ENCODE measurements at places on chromosomes 3 and 15.

- DNase-seq, result no peak
Observed at GRCh38 chr3:33729993-33730392, 11.9 kb upstream of the CLASP2 start.

- DNase-seq, result no peak
Observed at GRCh38 chr3:100880072-100880471, 113.1 kb downstream of the ABI3BP start.

DNA sequence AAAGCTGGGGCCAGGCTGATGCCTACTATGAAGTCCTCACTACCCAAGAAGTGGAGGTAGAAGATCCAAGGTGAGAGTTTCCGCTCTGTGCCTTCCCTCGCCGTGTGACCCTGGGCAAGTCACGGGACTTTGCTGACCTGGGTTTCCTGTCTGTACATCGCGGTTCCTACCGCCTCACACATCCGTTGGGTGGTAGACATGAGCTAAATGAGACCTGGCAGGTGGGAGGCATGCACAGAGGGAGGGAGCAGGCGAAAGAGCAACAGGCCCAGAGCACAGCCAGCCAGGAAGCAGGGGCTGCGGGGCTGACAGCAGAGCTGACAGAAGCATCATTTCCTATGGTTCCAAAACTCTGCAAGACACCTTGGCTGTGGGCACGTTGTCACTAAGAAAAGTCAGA, 157.3 kb upstream of the BHLHE40 start:
- DNase-seq, result no peak

GRCh38 chr3:57100046-57100695, 39.7 kb downstream of the SPATA12 start:
- DNase-seq, result peak; percentile 41

DNA sequence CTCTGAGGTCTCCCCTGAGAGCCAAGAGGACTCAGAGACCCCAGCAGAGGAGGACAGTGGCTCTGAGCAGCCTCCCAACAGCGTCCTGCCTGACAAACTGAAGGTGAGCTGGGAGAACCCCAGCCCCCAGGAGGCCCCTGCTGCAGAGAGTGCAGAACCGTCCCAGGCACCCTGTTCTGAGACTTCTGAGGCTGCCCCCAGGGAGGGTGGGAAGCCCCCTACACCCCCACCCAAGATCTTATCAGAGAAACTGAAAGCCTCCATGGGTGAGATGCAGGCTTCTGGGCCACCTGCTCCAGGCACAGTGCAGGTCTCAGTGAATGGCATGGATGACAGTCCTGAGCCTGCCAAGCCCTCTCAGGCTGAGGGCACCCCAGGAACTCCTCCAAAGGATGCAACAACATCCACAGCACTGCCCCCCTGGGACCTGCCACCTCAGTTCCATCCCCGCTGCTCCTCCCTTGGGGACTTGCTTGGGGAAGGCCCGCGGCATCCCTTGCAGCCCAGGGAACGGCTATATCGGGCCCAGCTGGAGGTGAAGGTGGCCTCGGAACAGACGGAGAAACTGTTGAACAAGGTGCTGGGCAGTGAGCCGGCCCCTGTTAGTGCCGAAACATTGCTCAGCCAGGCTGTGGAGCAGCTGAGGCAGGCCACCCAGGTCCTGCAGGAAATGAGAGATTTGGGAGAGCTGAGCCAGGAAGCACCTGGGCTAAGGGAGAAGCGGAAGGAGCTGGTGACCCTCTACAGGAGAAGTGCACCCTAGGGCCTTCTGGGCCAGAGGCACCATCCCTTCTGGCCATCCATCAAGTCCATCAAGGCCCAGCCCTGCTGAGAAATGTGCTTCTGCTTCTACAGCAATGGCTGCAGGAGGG, 23.6 kb downstream of the PLEKHO2 start:
- no peak for DNase-seq

DNA sequence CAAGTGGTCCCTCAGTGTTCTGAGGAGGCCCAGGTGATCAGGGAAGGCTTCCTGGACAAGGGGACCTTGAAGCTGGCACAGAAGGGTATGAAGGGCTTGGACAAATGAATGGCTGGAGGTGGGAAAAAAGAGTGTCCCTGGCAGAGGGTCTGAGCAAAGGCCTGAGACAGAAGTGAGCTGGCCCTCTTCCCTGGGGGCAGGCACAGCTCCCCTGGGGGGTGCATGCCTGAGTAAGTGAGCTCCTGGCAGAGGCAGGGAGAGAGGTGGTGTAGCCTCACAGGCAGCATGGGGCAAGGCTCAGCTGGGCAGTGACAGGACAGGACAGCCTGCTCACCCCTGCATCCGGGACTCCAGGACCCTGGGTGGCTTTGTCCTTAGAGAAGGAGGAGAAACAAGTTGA, 5.4 kb upstream of the CACNA2D2 start:
- no peak for DNase-seq

DNA sequence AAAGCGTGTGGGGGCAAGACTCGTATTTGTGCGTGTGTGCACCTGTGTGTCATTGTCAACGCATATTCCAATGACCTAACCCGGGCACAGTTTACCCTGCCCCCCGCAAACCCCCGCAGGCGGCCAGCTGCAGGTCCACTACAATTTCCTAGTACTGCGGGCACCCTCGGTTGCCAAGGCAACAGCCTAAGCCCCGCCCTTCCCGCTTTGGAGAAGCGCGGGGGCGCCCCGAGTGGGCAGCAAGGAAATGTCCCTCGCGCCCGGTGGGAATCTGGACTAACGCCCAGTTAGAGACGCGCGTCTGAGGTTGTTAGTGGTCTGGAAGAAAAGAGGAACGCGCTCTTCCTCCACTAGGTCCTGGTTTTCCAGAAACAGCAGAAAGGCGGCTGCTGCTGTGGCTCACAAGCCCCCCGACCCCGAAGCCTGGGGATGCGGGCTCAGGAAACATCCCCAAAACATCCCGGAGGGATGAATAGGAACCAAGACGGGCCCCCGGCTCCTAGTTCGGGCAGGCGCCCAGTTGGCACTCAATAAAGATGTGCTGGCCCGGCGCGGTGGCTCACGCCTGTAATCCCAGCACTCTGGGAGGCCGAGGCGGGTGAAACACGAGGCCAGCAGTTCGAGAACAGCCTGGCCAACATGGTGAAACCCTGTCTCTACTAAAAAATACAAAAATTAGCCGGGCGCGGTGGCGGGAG, 1.1 kb downstream of the ABHD14A start:
- DNase-seq, result no peak

DNA sequence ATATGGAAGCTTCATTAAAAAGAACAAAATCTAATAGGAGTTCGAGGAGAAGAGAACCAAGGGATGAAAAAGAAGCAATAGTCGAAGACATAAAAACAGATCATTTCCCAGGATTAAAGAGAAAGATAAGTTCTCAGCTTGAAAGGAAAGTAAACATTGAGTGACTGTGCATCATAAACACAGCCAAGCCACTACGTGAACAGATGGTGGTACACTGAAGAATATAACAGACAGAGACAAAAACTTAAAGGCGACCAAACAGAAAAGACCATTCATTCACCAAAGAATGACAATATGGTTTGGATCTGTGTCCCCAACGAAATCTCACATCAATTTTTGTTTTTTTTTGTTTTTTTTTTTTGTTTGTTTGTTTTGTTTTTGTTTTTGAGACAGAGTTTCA, 210.8 kb upstream of the LINGO1 start:
- no peak for DNase-seq

DNA sequence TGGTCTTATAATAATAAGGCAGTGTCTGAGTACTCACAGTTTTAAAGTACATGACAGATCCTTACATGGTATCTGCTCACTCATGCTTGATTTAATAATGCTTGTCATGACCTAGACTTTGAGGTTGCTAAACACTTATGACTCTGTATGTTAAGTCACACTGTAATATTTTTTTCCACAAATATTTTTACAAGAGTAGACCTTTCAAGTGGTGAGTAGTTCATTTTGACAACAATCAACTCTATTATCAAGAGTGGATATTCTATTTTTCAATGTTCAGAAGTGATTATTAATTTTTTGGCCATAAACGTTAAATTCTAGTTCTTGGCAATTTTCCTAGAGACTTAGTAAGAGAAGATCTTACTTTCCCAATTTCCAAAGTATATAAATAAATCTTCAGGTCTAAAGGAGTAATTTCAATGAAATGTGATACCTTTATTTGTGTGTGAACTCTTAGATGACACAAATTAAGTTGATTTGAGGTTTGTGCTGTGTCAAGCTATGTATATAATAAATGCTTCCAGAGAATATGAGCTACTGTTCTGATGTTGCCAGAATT, 104.5 kb downstream of the NLGN1 start:
- DNase-seq, result no peak

- no peak for DNase-seq
Observed at GRCh38 chr3:48451270-48451669, 4.7 kb downstream of the ATRIP start.

GRCh38 chr15:56672721-56673120, 60.6 kb downstream of the ZNF280D start:
- no peak for DNase-seq

GRCh38 chr3:54349231-54349652, 226.9 kb downstream of the CACNA2D3 start:
- no peak for DNase-seq

GRCh38 chr3:179450901-179451264, 387 bp downstream of the GNB4 start:
- no peak for DNase-seq

DNA sequence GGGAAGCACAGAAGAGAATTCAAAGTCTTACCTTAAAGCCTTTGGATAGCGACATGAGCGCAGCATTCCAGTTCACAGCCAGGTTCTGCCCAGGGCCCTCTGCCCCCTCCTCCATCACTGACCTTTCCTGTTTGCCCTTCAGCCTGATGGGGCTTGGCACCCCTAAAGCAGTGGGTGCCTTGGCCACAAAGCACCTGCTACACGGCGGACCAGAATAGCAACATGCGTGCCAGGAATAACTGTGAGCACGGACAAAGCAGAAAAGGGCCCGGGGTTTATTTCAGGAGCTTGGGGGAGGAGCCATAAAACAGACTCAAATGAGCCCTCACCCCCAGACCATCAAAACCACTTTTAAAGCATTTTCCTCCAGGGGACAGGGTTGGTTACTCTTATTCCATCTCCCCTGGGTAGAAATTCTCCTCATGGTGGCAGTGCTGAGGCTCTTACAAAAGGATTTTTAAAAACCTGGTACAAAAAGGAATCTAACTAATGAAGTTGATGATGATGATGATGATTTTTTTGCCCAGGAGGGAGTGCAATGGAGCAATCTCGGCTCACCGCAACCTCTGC, 135.4 kb downstream of the KLF13 start:
- no peak for DNase-seq

All from SW 1271 (cell line).